ENCODE measurements at places on chromosomes 6 and 20.

- no peak for DNase-seq
Measured at GRCh38 chr6:163952005-163952404, 537.5 kb downstream of the QKI start.

DNA sequence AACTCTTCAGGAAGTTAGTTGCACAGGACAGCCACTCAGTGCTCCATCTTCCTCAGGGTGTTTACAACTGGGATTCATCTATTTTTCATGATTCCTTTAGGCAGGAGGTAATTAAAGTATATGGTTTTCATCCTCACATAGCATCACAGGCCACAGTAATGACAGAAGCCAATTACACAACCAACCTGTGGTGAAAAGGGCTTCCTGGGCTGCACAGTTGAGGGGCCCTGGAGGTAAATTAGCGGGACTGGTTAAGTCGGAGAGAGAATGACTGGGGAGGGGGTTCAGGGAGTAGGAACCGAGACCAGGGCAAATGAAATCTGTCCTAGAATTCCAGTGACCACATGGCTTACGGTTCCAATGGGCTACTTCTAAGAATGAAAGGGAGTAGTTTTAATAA is 37.0 kb downstream of the BAK1 start:
- no peak for DNase-seq

GRCh38 chr6:28597924-28598722 is 72.4 kb downstream of the GPX5 start:
- no peak for DNase-seq

DNA sequence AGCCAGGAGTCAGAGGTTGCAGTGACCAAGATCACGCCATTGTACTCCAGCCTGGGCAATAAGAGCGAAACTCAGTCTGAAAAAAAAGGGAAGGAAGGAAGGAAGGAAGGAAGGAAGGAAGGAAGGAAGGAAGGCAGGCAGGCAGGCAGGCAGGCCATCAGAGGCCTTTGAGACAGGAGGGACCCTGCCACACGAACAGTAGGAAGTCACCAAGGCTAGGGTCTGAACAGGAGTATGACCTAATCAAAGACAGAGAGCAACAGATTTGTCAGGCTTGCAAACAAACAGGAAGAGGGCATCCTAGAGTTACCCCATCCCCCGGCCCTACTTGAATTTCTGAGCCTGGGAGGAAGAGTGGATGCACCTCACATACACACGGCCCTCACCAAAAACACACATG is 67.1 kb downstream of the FGD2 start:
- DNase-seq = no peak

GRCh38 chr6:5282191-5282623 is 20.9 kb downstream of the FARS2 start:
- DNase-seq = no peak

DNA sequence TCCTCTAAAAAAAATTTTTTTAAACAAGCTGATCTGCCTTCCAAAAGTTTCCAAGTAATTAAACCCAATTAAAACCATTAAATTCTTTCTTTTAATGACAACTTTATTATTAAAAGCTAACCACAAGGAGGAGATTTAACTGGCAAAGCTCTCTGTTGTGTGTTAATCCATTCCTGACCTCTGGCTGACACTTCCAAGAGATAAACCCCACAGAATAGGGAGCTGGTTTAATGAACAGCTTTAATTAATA is 230.8 kb downstream of the EYA2 start:
- no peak for DNase-seq

DNA sequence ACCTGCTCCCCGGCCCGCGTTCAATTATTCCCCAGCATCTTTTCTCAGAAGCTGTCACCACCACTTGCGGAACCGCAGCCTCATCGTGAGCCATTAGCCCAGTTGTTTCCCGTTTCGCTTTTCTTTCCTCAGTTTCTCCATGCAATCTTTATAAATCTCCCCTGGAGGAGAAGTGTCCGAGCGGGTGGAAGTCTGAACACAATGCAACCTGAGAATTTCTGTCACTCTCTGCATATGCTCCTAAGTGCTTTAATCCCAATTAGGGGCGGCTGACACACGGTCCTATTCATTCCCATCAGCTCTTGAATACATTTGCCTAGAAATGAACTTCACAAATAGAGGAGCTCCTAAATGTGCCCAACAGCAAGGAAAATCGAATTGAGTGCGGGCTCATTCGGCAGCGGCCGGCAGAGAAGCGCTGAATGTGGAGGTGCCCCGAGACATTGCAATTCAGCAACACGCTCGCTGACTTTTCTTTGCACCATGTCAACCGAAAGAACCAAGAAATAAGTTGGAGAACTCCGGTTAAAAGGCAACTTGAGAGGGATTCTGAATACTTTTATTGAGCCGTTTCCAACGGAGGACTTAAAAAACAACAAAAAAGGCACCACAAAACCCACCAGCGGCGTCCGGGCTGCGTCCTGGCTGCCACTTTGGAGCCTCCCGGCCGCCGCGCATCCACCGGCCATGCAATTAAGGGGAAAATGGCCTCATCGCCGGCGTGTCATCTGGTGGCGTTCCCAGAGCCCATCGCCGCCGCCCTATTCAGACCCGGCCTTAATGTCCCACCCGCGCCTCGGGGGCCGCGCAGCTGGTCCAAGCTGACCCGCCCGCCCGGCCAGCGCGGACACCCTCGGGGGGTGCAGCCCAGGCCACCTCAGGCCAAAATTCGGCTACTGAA is 3.9 kb upstream of the PRDM13 start:
- no peak for DNase-seq

GRCh38 chr20:9027626-9028025 is 41.3 kb upstream of the PLCB4 start:
- DNase-seq = no peak

DNA sequence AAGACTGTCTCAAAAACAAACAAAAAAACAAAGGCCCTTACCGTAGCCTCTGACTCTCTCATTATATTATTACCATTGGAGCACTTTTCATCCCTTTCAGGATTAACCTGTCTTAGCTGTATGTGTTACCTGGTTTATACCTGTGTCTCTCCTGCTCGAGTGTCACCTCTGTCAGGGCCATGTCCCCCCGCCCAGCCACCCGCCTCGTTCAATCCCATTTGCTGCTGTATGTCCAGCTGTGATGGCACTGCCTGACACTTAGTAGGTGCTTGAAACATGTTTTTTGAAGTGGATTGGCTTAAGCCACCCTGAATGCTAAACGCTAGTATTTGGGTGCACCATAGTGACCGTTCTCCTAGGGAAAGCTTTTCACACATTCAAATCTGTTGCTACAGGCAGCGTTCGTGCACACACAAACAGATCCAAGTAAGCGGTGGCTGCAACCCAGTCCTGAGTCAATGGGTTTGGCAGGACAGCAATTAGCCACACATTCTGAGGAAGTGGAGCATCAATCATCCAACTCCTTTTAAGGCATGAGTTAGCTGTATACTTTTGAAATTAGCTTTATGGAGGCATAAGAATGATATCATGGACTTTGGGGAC is 98.9 kb upstream of the ZNF217 start:
- no peak for DNase-seq

DNA sequence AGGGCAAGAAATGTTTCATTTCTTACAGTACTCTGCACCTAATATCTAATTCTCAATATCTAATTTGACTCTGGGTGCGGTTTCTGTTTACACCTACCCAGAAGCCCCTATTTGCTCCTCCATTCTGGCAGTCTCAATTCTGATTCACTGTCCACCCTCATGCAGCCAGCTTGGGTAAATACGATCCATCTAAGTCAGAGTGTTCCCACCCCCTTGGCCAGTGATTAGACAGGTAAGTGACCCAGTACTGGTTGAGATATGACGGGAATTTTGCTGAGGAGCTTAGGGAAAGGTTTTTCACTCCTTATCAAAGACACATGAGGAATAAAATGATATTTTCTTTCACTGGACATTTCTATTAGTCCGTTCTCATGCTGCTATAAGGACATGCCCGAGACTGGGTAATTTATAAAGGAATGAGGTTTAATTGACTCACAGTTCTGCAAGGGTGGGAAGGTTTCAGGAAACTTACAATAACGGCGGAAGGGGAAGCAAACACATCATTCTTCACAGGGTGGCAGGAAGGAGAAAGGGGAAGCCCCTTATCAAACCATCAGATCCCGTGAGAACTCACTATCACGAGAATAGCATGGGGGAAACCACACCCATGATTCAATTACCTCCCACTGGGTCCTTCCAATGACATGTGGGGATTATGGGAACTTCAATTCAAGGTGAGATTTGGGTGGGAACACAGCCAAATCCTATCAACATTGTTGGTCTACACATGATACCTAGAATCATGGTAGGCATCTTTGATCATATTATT is 29.4 kb downstream of the GLO1 start:
- DNase-seq = no peak

DNA sequence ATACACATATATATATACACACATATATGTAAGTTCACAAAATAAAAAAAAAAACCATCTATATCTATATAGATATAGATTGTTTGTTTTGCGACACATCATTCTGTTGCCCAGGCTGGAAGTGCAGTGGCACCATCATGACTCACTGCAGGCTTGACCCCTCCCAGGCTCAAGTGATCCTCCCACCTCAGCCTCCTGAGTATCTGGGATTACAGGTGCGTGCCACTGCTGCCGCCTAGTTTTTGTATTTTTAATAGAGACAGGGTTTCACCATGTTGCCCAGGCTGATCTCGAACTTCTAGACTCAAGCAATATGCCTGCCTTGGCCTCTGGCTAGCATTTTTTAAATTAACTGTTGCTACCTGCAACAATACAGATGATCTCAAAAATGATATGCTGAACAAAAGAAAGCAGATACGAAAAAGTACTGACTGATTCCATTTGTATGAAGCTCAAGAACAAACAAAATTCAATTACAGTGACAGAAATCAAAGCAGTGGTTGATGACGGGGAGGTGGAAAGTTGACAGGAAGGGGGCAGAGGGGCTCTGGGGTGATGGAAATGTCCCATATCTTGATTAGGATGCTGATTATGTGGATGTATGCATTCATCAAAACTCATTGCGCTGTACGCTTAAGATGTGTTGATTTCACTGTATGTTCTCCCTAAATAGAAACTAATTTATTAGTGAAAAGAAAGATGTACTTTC is 49.6 kb downstream of the ATXN1 start:
- no peak for DNase-seq

Measured in NCI-H2107 (cell line).